Activated CD4-positive, alpha-beta T cell treated with anti-CD3 and anti-CD28 coated beads, Interleukin-2, Interleukin-4, amounts not matched to agents 100 ng/mL and 50 ng/mL, durations not matched to agents 16 hours and 8 hours (primary cell): ENCODE measurements at places on chromosomes 7 and 10.

DNA sequence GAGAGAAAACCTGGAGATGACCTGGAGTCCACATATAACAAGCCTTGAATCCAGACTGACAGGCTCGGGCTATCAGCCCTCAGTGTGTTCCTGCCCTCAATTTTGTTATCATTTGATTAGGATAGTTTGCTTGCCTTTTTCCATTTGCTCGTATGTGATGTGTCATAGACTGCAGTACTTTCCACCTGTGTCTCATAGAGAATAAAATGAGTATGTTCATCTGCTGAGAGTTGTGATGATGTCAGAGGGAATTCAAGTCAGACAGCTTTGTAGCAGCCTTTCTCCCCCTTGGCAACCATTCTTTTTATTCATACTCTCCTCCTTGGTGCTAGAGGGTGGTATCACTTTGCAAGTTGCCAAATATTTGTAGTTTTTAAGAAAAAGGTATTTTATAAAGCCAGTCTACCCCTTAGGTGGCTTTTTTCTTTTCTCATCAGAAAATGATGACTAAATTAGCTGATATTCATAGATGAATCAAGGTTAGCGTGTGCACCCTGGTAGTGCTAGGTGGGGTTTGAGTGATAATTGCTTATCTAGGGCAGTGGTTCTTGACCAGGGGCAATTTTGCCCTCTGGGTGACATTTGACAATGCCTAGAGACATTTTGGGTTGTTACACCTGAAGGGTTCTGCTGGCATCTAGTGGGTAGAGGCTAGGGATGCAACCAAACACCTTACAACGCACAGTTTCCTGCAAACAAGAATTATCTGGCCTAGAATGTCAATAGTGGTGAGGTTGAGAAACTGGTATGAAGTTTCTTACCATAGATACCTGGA, 5.4 kb downstream of the SGPL1 start:
- DNase-seq: peak; percentile 25

GRCh38 chr10:25556457-25556856, 377.6 kb upstream of the MYO3A start:
- peak; percentile 0 for DNase-seq

GRCh38 chr10:93437946-93438612, 44.1 kb downstream of the MYOF start:
- DNase-seq: no peak

DNA sequence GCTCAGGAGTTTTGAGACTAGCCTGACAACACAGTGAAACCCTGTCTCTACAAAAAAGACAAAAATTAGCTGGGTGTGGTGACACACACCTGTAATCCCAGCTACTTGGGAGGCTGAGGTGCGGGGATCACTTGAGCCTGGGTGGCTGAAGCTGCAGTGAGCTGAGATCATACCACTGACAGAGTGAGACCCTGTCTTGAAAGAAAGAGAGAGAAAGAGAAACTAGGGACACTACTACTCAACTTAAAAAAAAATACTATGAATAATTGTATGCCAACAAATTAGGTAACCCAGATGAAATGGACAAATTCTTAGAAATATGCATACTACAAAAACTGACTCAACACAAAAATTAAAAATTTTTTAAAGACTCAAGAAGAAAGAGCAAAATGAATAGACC, 28.5 kb downstream of the SMURF1 start:
- no peak for DNase-seq

DNA sequence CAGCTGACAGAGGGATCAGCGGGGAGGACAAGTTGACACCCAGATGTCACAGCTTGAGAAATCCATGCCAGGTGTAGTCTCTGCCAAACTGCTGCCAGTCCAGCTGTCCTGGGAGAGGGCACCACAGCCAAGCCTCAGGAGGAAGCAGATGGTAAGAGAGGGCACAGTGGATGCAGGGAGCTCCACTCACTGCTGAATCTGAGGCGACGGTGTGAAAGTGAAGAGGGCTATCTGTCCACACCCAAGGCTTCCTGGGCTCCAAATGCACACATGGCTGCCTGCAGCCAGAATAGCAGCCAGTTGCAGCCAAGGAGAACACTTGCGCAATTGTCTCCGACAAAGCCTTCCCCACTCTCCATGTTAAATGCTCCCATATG, 502.4 kb downstream of the GRID1 start:
- DNase-seq: no peak

DNA sequence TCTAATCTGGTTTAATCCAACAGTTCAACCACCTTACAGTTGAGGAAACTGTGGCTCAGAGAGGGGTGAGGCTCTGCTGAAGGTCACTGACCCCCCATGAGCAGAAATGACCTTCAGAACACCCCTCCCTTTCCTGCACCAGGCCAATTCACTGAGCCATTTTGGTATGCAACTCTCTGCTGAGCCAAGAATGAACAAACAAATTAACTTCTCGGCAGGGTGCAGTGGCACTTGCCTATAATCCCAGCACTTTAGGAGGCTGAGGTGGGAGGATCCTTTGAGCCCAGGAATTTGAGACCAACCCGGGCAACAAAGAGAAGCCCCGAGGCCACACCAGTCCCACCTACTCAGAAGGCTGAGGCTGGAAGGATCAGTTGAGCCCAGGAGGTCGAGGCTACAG, 29.8 kb downstream of the PDGFA start:
- no peak for DNase-seq

- DNase-seq: no peak
Measured at GRCh38 chr7:12729112-12729511, 41.7 kb downstream of the ARL4A start.

DNA sequence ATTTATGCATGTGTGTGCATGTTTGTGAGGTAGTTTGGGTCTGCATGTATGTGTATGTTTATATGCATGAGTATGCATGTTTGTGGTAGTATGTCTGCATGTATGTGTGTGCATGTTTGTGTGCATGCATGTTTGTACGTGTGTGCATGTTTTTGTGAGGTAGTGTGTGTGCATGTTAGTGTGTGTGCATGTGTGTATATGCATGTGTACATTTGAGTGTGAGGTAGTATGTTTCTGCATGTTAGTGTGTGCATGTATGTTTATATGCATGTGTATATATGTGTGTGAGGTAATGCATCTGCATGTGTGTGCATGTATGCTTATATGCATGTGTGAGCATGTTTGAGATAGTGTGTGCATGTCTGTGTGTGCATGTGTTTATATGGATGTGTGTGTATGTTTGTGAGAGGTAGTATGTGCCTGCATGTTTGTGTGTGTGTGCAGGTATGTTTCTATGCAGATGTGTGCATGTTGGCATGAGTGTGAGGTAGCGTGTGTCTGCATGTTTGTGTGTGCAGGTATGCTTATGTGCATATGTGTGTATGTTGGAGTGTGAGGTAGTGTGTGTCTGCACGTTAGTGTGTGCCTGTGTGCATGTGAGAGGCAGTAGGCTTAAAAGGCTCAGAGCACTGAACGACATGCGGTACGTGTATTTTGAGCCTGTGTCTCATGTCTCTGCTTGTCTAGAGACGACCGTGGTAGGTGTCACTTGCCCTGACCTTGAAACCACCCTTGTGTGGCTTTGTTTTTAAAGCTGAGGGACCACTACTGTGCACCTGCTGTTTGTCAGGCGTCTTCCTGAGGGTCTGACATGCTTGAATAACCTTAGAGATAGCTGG, 43.7 kb downstream of the PFKP start:
- DNase-seq: no peak
